T-helper 17 cell (primary cell): ENCODE measurements at places on chromosomes 12 and 14.

- DNase-seq = no peak
Observed at GRCh38 chr14:31596342-31597095, 35.3 kb downstream of the NUBPL start.

DNA sequence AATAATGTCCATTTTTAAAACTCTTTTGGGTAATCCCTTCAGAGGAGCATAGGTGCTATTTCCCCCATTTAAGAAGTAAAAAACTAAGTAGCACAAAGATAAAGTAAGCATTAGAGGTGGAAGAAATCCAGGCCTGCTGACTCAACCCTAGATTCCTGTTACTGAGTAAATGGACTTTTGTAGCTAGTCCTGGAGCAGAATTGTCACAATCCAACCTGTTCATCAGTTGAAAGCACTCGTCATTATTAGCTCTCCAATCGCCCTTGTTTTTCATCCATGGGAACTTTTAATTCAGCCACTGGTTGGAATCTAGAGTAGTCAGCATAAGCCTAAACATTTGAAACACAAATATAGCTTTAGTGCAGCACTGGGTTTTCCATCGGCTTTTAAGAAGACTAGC, 139.5 kb upstream of the AMIGO2 start:
- DNase-seq = no peak

DNA sequence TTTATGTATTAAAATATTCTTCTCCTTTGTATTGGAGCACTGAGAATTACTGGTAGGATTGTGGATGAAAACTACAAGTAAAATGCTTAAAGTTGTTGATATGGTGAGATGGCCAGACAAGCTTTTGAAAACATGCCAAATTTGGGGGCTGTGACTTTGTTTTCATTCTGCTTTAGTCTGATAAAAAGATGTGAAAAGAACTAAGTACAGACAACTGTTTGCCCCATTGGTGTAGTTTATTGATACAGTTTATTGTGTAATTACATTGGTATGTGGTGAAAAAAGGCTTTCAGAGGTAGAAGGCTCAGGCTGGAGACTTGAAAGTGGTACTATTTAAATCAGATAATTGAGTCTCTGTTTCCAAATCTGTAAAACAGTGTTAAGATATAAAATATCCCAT, 746.8 kb downstream of the DIO2 start:
- no peak for DNase-seq

DNA sequence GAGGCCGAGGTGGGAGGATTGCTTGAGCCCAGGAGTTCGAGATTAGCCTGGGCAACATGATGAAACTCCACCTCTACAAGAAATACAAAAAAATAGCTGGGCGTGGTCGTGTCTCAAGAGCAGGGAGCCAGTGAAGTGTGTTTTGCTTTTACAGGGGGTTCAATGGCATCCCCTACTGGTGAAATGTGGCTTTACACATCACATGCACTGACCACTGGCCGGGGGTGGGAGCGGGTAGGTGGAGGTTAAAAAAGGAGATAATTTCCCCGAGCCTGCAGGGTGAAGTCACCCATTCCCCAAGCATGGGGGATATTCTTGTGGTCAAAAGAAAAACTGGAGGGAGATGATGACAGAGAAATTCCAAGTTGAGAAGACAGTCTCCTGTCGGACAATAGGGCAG, 63.6 kb upstream of the PWP1 start:
- no peak for DNase-seq

- DNase-seq = no peak
Observed at GRCh38 chr12:92140896-92141536, 4.6 kb downstream of the BTG1 start.

DNA sequence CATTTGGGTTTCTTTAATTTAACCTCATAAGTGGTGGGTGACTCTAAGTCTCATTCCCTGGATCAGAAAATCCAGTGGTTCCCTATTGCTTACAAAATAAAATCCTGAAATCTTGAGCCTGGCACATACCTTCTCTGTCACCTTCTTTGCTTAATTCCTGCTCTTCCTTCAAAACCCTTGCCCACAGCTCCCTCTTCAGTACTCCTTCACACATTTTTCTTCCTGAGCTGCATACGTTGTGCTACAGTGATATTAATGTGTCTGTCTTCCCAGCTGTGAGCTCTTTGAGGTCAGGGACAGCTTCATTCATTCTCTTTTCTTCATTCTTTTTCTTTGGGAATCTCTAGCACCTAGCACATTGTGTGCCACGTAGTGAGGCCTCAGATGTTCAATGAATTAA, 9.5 kb downstream of the TSPAN11 start:
- DNase-seq = no peak

- no peak for DNase-seq
Observed at GRCh38 chr12:50572287-50572686, 67.5 kb downstream of the DIP2B start.

GRCh38 chr12:14454098-14454907, 88.8 kb downstream of the ATF7IP start:
- DNase-seq = no peak

DNA sequence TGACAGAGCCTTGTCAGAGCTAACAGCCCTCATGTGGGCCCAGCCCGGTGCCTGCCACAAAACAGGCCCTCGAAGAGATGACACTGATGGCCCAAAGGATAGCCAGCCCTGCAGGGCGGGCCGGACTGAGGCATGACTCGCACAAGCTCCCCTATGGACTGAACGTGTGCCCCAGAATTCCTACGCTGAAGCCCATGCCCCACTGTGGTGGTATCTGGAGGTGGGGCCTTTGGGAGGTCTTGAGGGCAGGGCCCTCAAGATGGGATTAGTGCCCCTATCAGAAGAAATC, 38.6 kb downstream of the CHGA start:
- DNase-seq = no peak

DNA sequence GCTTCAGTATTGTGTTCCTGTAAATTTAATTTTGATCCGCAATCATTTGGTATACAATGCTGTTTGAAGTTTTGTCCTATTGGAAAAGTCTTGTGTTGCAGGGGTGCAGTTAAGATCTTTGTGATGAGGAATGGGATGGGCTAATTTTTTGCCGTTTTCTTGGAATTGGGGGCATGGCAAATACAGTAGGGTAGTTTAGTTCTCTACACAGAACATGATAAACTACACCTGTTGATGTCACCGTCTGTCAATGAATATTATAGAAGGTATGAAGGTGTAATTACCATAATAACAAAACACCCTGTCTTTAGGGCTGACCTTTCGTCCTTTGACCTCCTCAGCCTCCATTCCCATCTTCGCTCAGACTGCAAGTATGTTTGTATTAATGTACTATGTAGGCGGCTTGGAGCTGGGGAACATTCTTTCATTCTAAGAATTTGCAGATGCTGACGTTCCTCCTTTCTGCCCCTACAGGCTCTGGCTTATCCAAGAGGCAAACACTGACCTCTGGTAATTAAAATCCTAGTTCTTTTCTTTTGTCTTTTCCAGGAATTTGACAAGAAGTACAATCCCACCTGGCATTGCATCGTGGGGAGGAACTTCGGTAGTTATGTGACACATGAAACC, 1.7 kb downstream of the DYNLL1 start:
- DNase-seq = no peak

DNA sequence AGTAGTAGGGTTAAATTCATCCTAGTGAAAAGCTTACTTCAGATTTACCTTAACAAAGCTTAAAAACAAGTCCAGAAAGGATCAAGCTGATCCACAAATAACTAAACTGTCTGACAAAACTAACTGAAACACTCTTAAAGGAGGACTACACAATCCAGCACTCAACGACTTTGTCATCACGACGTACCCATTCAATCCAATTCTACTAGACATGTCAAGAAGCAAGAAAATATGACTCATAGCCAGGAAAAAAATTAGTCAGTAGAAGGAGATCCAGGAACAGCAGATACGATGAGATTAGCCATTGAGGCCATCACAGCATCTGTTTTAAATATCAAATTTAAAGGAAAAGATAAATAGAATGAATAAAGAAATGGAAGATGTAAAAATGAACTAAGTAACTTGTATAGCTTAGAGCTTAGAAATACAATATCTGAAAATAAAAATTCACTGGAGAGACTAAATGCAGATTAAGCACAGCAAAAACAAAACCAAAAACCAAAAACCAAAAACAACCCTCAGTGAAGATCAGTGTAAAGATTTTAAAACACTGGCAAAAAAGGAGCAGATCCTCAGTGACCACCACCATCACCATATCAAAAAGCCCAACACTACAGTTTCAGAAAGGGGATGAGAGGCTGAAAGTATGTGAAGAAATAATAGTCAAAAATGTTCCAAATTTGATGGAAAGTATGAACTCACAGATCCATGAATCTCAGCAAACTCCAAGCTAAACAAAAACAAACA, 95.0 kb upstream of the CCND2 start:
- DNase-seq = no peak

- DNase-seq = no peak
Observed at GRCh38 chr12:12427568-12427967, 70.7 kb downstream of the BORCS5 start.
